ENCODE measurements at places on chromosomes 12 and 14. TPM values are rescaled to one million over a fixed set of nuclear protein-coding genes. Genes with fewer than 3 reads are reported as not detected.

- no peak for DNase-seq
Observed at GRCh38 chr12:104420868-104421267, 35.9 kb upstream of the CHST11 start.

Gene ARHGEF25
- total RNA-seq, result 40.0 TPM

DNA sequence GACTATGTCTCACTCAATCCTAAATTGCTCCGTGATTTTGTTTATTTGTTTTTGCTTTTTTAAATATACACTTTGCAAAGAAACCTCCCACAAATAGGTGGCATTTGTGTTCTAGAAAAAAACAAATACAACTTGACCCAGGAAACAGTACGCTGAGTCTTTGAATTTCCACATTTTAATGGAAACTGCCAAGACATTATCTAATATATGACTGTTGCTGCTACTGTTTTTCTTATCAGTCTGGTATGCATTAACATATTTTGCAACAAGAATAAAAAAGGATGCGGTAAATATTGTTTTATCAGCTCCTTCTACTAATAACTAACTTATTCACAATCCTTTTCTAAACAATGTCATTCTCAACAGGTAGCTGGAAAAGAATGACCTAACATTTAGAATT lies 187.4 kb downstream of the LRIG3 start:
- no peak for DNase-seq

Gene ASPG
- total RNA-seq, result not detected

GRCh38 chr12:9650151-9650576 lies 19.3 kb upstream of the CLEC2D start:
- peak; percentile 28 for DNase-seq

DNA sequence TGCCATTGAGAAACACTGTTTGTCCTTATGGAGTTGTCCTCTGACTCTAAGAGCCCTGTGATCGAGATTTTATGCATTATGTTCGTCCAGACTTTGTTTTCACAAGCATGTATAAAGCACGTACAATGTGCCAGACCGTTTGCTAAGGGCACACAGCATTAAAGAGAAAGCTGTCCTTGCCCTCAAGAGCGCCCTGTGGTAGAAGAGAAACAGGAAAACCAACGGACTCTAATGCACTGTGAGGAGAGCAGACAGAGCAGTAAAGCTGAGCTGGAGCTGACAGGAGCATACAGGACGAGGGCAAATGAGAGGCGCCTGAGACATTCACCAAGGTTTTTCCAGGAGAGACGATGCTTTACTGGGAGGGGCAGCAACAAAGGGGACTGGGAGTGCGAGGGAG lies 66.2 kb upstream of the OVCH1 start:
- DNase-seq, result no peak

GRCh38 chr12:113347-113746 lies 46.8 kb downstream of the IQSEC3 start:
- no peak for DNase-seq

- DNase-seq, result peak; percentile 55
Observed at GRCh38 chr12:116370004-116370404, 92.5 kb upstream of the MED13L start.

Gene LMBR1L
- total RNA-seq, result 53.2 TPM

Gene ZNF705A
- not detected for total RNA-seq

DNA sequence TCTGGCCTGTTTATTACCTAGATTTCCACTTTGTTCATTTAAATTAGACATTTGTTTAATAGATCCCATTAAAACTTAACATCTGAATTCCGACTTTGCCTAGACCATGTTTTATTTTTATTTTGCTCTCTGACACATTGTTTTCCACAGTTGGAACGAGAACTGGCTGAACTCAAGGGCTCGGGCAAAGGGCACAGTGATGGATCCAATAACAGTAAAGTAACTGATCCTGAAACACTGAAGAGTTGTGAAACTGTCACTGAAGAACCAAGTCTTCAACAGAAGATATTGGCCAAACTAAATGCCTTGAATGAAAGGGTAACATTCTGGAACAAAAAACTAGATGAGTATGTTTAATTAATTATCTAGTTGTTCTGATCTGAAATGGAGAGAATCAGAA lies 39.7 kb downstream of the LRRC9 start:
- no peak for DNase-seq
